Activated CD8-positive, alpha-beta T cell treated with anti-CD3 and anti-CD28 coated beads for 36 hours (primary cell): ENCODE measurements at places on chromosomes 5 and 9. TPM values are rescaled to one million over a fixed set of nuclear protein-coding genes. Genes with fewer than 3 reads are reported as not detected.

The PCDHGA11 gene
- not detected for total RNA-seq

The MEGF10 gene
- not detected for total RNA-seq

The STK32A gene
- not detected for total RNA-seq

The CDH10 gene
- not detected for total RNA-seq

- no peak overlapping the region for H3K4me3 ChIP-seq
- no peaks in the 10 kb centered on the region for H3K4me1 ChIP-seq
- H3K36me3 ChIP-seq, result no peaks in the 10 kb centered on the region
- no peak overlapping the region for H3K27ac ChIP-seq
- DNase-seq, result no peak
- H3K27me3 ChIP-seq, result peaks cover 16% of the 10 kb centered on the region
Observed at GRCh38 chr5:53429706-53430105, 50.7 kb upstream of the FST start.

DNA sequence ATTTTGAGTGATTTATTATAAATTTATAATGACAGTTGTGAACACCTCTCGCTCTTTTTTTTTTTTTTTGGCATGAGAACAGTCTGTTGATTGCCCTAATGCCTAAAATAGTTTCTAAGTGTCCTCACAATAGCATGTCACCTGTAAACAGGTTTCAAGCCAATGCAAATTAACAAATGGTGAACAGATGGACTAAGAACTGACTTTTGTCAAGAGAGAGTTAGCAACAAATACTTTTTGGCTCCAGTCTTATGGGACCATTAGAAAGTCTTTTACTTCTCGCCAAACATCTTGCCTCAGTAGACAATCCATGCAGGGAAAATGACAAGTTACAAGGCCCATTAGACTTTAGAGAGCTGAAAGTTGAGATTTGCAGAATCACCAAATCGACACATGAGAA, 67.8 kb downstream of the MED27 start:
- H3K36me3 ChIP-seq, result peaks cover 24% of the 10 kb centered on the region
- no peak overlapping the region for H3K27ac ChIP-seq
- no peak overlapping the region for H3K4me3 ChIP-seq
- H3K27me3 ChIP-seq, result no peaks in the 10 kb centered on the region
- H3K4me1 ChIP-seq, result peaks cover 12% of the 10 kb centered on the region

DNA sequence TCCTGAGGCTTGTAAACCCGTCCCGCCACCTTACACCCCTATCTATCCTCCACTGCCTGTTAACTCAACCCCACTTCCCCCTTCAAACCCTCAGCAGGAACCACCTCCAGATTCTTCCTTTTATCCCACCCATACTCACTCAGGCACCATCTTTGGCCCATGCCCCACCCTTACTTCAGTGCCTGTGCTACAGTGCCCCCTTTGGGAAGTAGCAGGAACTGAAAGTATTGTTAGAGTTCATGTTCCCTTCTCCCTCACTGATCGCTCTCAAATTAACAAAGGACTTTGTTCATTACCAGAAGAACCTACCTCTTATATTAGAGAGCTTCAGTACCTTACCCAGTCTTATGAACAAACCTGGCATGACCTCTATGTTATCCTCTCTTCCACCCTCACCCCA, 92.2 kb upstream of the MOCS2 start:
- no peak overlapping the region for H3K4me3 ChIP-seq
- H3K4me1 ChIP-seq, result no peaks in the 10 kb centered on the region
- peak; percentile 19 for DNase-seq
- no peaks in the 10 kb centered on the region for H3K36me3 ChIP-seq
- H3K27ac ChIP-seq, result no peak overlapping the region
- H3K27me3 ChIP-seq, result peaks cover 2% of the 10 kb centered on the region

GRCh38 chr9:134064711-134065110, 3.1 kb downstream of the BRD3 start:
- H3K36me3 ChIP-seq, result peaks cover 1% of the 10 kb centered on the region
- H3K27ac ChIP-seq, result no peak overlapping the region
- peaks cover 49% of the 10 kb centered on the region for H3K4me1 ChIP-seq

DNA sequence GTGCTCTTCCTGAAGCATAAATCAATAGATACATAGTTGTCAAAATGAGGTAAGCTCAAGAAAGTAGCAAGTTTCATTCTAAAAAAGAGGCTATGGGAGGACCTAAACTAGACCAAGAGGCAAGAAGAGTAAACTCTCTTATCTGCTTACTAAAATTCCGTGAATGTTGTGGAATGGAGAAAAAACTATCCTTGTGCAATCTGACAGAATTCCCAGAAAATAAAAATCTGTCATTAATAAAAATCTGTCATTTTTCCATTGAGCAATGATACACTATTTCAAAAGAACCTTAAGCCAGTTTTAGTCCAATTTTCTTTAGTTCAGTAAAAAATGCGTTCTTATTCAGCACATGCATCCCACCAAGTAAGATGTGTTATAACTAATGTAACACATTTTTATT, 15.9 kb upstream of the FANCC start:
- no peak overlapping the region for H3K27ac ChIP-seq
- no peaks in the 10 kb centered on the region for H3K4me1 ChIP-seq
- no peak overlapping the region for H3K4me3 ChIP-seq
- no peak for DNase-seq
- H3K36me3 ChIP-seq, result no peaks in the 10 kb centered on the region

DNA sequence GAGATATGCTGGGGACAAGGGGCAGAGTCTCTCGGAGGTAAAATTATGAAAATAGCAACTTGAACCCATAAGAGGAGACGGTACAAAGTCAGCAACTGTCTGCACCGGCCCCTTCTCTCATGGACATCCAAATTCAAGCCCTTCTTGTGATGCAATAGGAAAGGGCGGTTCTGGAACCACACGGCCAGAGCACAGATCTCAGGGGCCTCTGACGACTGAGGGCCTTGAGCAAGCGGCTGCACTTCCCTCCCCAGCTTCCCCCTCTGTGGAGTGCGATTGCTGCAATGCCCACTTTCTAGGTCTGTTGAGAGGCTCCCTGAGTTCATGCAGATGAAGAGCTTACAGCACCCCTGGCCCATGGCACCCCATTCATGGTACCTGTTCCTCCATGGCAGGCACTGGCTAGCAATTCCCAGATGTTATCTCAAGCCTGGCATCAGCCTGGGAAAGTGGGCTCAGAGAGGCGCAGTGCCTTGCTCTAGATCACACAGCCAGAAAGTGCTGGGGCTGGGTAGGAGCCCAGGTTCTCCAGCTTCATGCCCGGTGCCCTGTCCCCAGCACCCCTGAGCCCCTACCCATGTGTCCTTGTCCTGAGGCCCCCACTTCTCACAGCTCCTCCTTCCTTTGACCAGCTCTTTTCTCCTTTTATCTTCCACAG, 17.7 kb upstream of the CPLX2 start:
- H3K36me3 ChIP-seq, result no peaks in the 10 kb centered on the region
- no peaks in the 10 kb centered on the region for H3K4me1 ChIP-seq
- H3K27ac ChIP-seq, result no peak overlapping the region
- DNase-seq, result no peak
- peaks cover 2% of the 10 kb centered on the region for H3K27me3 ChIP-seq
